ENCODE measurements at places on chromosomes 16 and 17.

DNA sequence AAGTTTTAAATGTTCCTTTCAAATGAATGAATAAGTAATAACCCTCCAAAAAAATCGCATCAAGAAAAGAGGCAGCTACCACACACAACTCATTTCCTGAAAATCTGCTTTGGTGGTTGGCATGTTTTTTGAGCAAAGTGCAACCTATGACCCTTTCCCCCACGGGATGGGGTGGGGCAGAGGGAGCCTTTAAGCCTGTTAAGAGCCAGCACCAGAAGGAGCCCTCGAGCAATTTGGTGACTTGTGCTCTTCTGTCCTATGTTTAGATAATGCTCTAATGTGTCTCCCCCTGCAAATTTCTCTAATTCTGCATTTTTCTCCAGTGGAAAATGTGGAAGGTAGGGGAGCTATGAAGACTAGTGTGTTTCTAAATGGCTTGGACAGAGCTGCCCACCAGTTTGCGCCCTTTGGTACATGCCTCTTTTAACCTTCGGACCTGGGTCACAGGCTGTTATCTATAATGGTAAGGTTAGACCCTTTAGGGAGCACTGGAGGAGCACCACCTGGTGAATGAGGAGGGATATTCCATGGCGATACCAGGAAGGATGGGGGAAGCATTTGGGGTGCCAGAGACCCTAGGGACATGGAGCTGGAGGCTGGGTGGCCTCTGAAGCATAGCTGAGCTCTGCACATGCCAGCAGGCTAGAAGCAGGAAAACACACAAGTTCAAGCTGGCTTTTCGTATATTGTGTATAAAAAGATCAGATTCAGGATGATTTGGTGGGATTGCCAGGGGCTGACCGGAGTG is 1.6 kb downstream of the PYCARD start:
- DNase-seq, result no peak

GRCh38 chr17:17419631-17420030 is 57.2 kb upstream of the MED9 start:
- DNase-seq, result no peak

DNA sequence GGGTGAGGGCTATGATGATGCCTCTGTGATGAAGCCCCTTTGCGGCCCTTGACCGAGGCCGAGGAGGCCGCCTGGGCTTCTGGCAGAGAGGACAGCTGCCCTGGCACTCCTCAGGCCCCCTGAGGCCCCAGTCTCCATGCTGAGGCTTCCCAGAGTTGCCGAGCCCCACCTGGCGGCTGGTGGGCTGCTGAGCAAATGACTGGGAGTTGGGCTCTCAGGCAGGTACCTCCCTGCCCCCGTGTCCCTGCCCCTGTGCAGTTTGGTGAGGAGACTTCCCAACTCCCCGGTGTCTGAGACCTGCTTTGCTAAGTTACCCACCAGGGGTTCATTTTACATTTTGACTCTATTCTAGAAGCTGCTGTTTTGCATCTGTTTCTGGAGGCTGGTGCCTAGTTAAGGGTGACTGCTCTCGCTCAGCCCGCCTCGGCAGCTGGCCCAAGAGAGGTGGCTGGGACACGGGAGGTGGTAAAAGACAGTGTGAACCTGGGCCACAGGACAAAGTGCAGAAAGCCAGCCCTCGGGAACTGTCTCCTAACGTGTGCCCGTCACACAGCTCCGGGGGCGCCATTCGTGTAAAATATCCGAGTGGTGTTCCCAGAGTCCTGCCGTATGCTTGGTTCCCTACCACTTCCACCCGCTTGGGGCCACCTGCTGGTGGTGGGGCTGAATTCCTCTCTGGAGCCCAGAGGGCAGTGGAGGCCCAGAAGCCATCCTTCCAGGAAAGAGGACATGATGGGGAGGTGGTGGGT is 134.5 kb downstream of the RAB11FIP4 start:
- no peak for DNase-seq

DNA sequence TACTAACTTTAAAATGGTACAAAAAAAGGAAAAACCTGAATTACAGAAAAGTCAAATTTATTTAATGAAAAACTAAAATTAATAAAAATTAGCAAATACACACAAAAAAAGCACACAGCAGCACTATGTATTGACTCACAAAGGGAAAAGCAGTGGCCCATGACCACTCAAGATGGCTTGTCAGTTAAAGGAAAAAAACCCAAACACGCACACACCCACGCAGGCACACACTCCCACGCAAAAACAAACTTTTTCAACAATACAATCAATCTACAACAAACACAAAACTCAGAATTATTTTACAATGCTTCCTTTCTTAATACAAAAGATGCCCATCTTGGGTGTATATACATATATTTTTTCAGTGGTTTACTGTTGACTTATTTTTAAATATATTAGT is 24.2 kb downstream of the SIAH1 start:
- DNase-seq, result no peak

DNA sequence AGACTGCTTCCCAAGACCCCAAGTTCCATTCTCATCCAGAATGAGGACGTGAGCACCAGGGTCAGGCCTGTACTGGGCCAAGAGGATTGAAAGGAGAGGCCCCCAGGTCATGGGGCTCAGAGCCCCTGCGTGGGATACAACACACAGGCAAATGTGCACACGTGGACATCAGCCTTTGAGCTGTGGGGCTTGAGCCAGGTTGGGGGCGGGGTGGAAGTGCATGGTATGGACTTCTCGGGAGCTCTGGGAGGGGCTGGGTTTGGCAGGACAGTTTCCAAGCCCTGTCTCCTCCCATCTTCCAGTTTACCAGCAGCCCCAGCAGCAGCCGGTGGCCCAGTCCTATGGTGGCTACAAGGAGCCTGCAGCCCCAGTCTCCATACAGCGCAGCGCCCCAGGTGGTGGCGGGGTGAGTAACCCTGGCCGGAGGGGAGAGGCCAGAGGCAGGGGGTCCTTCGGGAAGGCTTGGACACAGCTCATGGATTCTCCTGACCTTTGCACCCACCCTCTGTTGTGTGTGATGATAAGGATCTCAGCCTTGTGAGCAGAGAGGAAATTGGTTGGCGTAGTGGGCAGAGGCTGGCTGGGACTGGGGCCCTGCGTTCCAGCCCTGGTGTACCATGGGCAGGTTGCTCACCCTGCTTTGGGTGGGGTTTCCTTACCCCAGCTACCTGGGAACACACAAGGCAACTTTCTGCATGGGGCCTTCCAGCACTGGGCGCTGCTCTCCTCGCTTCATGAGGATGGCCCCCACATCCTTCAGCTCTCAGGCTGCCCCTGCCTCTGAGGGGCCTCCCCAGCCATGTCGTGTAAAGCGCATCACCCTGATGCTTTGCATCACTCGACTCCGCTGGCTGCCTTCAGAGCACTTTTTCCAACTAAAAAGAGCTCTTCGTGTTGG is 10.4 kb upstream of the LASP1NB start:
- DNase-seq, result no peak

DNA sequence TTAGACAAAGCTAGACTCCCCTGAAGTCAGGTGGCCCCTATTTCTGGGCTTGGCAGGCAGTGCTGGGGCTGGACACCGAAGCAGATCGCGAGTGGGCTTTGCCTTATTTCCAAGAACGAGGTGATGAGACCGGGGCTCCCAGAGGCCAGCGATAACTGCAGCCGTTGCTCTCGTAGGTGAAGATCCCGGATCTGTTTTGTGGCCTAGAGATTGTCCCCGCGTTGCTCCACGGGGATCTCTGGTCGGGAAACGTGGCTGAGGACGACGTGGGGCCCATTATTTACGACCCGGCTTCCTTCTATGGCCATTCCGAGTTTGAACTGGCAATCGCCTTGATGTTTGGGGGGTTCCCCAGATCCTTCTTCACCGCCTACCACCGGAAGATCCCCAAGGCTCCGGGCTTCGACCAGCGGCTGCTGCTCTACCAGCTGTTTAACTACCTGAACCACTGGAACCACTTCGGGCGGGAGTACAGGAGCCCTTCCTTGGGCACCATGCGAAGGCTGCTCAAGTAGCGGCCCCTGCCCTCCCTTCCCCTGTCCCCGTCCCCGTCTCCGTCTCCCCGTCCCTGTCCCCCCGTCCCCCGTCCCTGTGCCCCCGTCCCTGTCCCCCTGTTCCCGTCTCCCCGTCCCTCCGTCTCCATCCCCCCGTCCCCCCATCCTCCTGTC is 1.5 kb upstream of the TBCD start:
- no peak for DNase-seq

Data from stimulated activated CD4-positive, alpha-beta T cell treated with anti-CD3 and anti-CD28 coated beads, Interleukin-2, amount 100 ng/mL, for 4 hours (primary cell).